ENCODE measurements at places on chromosomes 11 and 22.
A peak's percentile ranks its signal among the peaks of the same experiment; 100 is the strongest.

DNA sequence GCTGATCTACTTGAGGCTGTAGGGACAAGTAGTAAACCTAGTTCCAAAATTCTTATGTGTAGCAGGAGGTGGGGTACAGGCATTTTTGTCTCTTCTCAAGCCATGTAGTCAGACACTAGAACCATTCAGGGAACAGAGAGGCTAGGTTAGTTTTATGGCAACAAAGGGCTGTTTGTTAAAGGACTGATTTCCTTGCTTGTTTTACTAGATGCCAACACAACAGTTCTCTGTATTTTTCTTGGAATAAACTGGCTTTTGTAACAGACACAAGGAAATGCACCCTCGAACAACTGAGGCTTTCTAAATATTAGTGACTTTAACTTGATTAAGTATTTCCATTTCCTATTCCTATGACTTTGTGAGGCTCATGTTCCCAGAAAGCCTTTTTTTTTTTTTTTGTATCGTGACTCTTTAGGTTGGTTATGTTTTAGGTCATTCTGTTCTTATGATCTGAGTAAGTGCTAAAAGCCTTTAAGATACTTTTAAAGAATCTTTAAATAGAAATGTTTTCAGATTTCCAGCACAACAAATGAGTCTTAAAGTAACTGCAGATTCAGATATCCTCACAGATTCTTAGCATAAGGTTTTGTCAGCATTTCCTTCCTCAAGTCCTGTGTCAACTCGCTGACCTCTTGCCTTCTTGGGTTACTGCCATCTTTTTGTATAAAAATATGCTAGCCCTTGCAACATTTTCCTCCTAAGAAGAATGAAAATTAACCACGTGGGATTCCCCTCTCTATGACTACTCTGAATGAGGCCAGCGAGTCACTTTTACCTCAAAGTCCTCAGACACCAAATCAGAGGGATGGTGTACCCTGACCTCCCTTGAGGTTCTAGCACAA is 92.5 kb downstream of the CCDC83 start:
- no peak for DNase-seq

DNA sequence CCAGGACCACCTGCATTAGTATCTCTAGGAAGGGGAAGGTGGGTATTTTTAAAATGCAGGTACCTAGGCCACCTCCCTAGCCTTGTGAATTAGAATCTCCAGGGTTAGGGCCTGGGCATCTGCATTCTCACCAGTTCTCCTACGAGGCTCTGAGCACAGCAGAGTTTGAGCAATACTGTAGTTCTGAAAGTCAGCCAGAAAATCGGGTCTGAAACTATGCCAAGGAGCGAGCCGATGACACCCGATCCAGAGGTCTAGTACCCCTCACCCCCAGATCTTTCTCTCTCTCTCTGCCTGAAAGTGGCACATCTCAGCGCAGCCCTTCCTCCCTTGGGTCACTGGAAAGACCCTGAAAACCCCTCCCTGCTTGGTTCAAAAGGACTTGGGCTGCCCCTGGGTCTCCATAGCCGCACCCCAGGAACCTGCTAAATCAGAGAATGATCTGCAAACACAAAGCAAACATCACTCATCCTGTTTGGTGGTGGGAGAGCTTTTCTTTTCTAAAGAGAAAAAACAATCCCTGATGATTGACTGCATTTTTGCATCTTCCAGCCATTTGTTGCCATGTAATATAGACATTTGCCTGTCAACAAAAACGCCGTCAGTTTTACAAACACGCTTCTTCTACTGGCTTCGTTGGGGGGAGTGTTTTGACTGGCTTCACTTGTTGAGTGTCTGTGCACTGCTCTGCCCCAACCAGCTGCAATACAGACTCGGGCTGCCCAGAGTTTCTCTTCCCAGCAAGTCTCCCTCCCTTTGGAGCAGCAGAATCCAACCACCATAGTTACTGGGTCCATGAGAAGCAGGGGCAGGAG is 229.9 kb downstream of the MN1 start:
- no peak for DNase-seq

GRCh38 chr11:10809373-10810160 is 841 bp upstream of the EIF4G2 start:
- peak; percentile 29 for DNase-seq

GRCh38 chr11:128764424-128765095 is 70.7 kb downstream of the FLI1 start:
- no peak for DNase-seq

DNA sequence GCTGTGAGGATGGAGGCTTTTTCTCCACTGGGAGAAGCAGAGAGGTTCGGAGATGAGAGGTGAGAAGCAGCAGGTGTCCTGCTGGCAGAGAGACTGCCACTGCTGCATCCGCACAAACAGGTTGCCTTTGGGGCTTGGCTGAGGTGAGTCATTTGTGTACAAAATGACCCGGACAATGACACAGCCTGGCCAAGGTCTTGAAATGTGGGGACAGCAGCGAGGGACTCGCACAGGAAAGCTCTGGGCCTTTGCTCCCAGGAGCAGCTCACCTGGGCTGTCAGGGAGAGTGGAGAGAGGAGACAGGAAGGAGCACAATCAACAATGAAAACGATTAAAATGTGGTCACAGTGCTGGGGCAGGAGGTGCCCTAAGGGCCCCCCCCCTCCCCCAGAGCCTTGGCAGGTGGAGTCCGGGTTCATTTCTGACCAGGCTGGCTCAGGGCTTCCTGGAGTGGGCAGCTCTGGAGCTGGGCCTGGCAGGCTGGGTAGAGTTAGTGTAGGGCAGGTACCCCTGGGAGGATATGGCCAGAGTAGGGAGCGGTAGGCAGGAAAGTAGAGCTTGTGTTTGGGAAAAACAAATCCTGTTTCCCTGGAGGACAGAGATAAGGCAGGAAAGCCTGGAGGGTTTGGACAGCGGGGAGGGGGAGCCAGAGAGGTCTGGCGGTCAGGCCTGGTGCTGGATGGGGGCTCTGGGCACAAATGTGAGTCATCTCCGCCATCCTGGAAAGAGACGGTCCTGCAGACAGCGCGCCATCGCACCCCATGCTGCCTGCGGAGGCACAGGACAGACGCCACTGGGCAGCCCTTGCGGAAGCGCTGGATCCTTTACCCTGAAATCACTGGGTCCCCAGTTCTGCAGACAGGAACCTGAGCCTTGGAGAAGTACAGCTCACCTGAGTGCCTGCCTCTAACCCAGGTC is 37.8 kb upstream of the CELSR1 start:
- no peak for DNase-seq

GRCh38 chr11:112777283-112777751 is 183.9 kb upstream of the NCAM1 start:
- no peak for DNase-seq

DNA sequence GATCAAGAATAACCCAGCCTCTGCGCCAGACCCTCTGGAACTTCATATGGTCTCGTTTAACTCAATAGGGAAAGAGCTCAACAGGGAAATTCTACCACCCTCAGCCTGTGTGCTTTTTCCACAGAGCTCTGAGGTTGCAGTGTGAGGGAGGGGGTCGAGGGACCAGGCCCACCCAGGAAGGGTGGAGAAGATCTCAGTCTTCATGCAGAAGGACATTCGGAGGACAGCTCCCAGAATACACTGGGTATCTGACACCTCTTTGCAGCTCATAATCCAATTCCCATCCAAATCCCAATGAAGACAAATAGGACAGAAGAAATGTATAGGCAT is 56.6 kb downstream of the ST14 start:
- DNase-seq, result no peak

GRCh38 chr22:16965560-16965959 is 42.5 kb downstream of the GAB4 start:
- no peak for DNase-seq

GRCh38 chr22:38721551-38721950 is 15.8 kb downstream of the GTPBP1 start:
- no peak for DNase-seq

DNA sequence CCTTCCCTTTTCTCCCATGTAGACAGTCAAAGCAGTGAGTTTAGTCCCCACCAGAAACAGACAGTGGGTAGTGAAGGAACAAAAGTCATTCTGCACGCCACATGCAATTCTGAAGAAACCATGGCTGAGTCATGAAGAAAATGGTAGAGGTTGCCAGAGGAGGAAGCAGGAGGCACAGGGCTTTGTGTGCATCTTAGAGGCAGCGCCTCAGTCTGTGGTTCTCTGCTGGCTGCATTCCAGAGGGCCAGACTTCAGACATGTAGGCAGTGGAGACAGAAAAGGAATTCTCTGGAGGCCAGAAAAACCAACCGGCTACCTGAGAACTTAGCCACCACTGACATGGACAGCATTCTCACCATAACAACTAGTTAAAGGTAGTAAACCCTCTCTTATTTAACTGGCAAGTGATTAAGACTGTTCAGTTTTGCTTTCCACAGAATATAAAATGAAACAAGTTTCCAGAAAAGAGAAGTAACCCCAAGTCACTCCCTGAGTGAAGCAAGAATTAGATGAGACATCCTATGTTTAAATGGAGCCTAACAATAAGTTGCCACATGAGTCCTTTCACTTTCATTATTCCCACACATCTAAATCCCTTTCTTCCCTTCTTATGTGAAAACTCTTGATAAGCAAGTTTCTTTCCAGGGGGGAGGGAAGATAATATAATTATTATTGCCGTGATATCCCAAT is 556.1 kb downstream of the SOX6 start:
- DNase-seq, result no peak

DNA sequence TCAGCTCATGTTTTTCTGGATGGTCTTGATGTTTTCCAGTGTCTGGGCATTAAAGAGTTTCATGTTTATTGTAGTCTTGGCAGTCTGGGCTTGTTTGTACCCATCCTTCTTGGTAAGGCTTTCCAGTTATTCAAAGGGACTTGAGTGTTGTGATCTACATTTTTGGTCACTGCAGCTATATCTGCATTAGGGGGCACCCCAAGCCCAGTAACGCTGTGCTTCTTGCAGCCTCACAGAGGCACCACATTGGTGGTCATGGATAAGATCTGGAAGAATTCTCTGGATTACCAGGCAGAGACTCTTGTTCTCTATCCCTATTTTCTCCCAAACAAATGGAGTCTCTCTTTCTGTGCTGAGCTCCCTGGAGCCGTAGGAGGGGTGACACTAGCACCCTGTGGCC is 451.5 kb upstream of the FAT3 start:
- no peak for DNase-seq

- no peak for DNase-seq
Measured at GRCh38 chr11:18394928-18395734, 768 bp downstream of the LDHA start.

DNA sequence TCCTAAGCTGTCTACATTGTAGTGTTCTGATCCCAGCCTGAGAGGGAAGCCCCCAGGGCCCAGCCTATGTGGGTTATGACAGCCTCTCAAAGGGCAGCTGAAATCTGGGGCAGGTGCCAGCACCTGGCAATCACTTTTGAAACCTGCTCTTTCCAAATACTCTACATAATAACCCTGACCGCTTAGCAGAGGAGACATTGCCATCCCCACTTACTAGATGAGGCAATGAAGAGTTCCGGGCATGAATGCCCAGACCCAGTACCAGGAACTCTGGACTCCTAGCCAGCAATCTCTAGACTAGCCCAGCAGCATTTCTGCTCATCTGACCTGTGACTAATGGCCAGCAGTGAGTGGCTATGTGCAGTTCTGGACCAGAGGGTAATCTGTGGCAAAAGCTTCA is 412.4 kb upstream of the CADM1 start:
- no peak for DNase-seq

- no peak for DNase-seq
Measured at GRCh38 chr11:113514856-113515255, 39.7 kb upstream of the DRD2 start.

DNA sequence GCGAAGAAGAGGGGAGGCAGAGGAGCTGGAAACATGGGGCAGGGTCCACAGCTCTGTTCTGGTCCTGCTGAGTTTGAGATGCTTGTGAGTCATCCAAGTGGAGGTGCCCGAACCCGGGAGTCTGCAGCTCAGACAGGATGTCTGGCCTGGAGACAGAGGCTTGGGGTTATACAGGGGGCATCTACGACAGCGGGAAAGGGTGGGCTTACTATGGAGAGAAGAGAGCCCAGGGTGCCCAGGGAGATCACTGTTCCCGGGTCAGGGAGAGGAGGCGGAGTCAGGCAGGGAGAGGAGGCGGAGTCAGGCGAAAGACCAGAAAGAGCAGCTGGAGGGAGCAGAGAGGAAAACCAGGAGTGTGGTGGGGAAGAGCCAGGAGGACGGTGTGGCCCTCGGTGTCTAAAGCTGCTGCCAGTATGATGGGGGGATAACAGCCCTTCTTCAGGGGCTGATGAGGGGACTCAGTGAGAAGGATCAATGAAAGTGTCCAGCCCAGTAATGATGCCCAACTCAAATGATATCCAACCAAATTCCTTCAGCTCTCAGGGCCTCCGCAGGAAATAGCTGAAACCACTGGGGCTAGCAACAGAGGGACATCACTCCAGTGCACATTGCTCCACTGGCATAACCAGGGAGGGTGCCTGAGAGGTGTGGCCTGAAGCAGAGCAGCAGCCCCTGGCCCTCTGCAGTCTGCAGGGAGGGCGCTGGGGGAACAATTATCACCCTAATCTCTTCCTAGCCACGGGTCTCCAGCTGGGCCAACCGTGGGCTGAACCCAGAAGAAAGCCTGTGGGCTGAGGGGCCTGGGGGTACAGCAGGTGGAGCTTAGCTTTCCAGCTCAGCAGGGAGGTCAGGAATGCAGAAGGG is 2.6 kb upstream of the LTBP3 start:
- no peak for DNase-seq

GRCh38 chr11:18361154-18361553 is 33.2 kb upstream of the LDHA start:
- no peak for DNase-seq

- DNase-seq, result peak; percentile 69
Measured at GRCh38 chr11:64340671-64341335, 799 bp downstream of the CCDC88B start.

DNA sequence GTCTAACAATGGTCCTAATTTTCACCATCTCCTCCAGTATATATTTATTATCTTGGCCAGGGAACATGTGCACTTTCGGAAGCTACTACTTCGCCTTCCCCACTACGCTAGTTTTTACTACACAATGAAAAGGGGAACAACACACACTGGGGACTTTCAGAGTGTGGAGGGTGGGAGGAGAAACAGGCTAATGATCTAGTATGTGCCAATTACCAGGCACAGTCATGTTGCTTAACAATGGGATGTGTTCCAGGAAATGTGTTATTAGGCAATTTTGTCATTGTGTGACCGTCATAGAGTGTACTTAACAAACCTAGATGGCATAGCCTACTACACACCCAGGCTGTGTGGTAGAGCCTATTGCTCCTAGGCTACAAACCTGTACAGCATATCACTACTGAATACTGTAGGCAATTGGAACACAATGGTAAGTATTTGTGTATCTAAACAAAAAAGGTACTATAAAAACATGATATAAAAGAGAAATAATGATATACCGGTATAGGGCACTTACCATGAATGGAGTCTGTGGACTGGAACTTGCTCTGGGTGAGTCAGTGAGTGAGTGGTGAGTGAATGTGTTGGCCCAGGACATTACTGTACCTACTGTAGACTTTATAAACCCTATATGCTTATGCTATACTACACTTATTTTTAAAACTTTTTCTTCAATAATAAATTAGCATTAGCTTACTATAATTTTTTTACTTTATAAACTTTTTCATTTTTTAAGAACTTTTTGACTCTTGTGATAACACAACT is 20.1 kb upstream of the CUL5 start:
- DNase-seq, result no peak

Data from activated CD4-positive, alpha-beta T cell treated with anti-CD3 and anti-CD28 coated beads, Interleukin-2, amount 50 U/mL, for 4 hours (primary cell).